Activated naive CD8-positive, alpha-beta T cell treated with anti-CD3 and anti-CD28 coated beads, Interleukin-2, amount 50 U/mL, for 16 hours (primary cell): ENCODE measurements at places on chromosomes 6 and 20.
A peak's percentile ranks its signal among the peaks of the same experiment; 100 is the strongest.

DNA sequence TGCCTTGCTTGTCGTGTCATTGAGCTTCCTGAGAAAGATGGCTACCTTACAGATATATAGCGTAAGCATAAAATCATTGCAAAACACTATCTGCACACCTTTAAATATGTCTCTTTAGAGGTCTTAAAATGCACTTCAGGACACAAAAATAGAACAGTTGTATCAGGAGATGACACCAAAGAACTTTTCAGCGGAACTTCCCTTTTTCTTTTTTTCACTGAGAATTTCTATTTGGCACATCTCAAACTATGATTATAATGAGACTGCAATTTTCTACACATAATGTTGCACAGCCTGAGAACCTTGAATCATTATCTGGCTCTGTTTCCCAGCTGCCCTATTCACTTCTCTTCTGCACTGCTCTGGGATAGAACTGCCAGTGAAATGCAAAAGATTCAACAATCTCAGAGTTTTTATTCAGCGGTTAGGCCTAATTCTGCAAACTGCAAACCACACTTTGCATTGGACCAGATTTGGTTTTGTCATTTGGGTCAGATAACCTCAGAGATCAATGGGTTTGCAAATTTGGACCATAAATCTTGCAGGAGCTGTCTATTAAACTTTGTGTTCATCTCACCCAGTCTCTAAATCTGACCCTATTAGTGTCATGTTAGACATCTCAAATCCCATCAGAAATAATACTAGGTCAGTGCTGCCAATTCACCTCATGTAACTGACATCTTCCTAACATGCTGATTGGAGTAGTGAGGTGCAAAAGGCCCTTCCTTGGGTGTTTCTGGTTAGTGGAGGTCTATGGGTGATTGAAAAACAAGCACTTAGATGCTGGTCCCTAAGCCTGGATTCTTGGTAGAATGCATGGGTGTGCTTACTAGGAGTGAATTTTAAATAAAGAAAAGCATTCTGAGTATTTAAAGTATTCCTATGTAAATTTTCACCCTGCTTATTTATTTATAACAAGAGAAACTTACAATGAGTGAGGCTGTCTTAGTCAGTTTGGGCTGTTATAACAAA lies 382.7 kb downstream of the UTRN start:
- DNase-seq, result no peak

DNA sequence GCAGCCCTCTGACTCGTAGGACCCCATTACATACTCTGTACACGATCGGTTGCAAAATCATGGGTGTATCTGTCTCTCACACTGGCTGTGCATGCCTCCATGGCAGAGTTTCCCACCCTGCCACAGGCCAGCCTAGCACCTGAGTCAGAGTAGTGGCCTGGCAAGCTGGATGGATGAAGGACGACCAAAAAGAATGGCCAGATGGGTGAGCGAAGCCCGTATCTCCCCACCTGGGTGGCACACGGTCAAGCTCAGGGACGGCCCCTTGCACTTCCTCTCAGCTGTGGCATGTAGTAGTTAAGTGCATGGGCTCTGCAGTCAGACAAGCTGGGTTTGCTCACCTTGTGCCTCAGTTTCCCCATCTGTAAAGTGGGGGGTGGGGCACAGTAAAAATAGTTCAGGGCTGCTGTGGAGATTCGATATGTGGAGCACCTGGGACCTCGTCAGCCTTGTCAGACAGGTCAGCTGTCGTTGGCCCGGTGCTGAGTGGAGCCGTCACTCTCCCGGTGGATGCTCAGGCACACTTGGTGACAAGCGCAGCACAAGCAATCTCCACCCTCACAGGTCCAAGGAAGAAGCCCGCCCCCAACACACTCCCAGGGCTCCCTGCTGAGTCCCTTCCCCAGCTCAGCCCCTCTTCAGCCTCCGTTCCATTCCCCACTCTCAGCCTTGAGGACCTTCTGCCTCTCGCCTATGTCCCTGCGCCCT lies 12.6 kb downstream of the CPNE5 start:
- DNase-seq, result no peak

GRCh38 chr6:169371344-169372127 lies 117.9 kb upstream of the THBS2 start:
- DNase-seq, result no peak

GRCh38 chr20:33531047-33531877 lies 41.4 kb downstream of the CBFA2T2 start:
- no peak for DNase-seq

GRCh38 chr6:94005835-94006234 lies 586.5 kb upstream of the EPHA7 start:
- DNase-seq, result no peak

- peak; percentile 60 for DNase-seq
These were observed 657 bp downstream of the ZHX3 start for GRCh38 chr20:41316602-41317545.

DNA sequence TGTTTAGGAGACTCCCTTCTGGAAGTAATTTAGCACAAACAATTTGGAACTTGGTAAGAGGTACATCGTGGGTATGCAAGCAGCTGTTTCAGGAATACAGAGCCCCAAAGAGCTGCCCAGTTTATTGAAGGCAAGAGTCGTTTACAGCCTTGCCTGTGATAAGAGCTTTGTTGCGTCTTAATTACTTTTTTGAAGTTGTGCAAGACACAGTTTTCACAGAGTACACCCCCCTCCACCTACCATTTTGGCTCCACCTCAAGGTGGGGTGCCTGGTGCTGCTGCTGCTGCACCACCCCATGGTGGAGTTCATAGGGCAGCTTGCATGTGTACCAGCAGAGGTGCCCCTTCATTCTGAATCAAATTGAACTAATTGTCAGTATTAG lies 296.1 kb downstream of the ZFAND3 start:
- DNase-seq, result no peak

- no peak for DNase-seq
These were observed at the start of gene TREML2 for GRCh38 chr6:41200901-41201763. Gene TREML2 (minus strand): TSS chr6:41201149. CDS start chr6:41201008, 141 bp downstream.

DNA sequence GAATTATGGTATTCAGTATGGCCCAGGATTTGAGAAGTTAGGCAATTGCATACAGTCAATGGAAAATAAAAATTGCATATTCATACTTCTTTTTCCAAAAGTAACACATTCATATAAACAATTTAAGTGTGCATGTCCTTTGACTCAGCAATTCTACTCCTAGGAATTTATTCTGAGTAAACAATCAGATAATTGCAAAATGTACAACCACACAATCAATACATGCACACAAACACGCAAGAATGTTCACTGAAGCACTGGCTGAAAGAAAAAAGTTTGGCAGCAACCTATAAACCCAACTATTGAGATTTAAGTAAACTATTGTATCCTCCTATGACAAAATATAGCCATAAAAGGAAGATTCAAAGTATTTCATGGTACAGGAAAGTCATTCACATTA lies 1.6 kb downstream of the CYP39A1 start:
- no peak for DNase-seq

DNA sequence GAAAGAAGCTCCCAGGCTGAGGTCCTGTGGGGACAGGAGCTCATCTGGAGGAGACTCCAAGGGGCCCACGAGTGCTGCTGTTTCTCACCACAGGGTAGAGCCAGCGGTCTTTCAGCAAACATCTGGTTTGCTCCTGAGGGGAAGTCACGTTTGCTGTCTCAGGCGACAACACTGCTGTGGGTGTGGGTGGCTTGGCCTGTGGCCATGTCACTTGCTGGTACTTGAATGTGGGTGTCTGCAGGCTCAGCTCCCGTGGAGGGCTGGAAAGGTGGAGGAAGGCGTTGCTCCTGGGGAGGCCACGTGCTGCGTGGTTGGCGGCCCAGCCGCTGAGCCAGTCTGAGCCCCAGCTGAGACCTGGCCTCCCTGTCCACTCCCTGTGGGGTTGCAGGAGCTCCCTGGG lies 52.8 kb upstream of the MPC1 start:
- DNase-seq, result no peak

DNA sequence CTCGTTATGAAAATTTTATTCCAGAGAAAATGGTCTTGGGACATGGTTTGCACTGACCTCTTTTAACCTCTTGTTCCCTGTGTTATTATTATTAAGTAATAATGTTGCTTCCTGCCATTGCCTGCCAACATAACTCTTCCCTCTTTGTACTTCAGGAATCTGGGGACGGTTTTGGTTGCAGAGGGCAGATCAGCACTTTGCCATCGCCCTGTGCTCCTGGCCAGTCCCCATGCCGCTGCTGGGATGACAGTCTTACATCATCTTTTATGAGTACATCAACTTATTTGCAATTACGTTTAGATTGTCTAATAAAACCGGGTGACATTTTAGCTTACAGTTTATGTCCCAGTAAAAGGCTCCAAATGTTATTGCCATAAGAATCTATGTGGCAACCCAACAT lies 157.2 kb downstream of the CDH26 start:
- no peak for DNase-seq

DNA sequence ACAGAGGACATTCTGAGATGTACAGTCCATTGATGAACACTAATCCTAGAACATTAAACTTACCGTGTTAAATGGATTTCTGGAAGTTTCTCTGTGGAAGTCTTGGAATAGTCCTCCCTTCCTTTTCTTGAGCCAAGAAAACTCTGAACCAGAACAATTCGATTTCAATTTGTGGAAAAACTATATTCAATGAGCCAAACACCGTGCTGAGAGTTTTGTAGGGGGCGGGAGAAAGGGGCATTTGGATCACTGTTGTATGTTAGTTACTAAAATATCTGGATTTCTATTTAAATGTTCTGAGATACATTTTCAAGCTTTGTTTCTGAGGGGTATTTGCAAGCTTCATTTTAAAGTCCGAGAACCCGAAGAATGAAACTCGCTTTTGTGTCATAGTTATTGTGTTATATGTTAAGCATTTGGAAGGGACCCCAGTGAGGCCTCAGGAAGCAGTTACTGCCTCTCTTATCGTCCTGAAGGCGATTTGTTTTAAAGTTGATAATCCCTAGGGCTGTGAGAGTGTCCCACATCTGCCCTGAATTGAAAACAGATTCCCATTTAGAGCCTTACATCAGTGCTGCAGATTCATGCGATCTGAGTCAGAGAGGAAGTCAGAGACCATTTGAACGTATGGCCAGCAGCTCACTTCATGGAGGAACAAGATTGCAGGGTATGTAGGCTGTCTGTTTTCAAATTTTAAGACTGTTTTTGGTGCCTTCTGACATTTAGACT lies 70.8 kb upstream of the SASH1 start:
- no peak for DNase-seq

GRCh38 chr6:80364149-80364548 lies 257.7 kb downstream of the BCKDHB start:
- DNase-seq, result no peak

DNA sequence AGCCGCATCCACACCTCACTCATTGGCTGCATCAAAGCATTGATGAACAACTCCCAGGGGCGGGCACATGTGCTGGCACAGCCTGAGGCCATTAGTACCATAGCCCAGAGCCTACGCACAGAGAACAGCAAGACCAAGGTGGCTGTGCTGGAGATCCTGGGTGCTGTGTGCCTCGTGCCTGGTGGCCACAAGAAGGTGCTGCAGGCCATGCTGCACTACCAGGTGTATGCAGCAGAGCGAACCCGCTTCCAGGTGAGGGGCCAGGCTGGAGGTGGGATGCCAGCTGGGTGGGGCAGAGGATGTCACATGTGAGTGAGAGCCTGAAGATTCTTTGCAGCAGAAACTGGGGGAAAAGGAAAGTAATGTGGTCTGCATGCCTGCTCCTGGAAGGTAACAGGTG lies 66.7 kb downstream of the MOCS1 start:
- no peak for DNase-seq

- DNase-seq, result peak; percentile 41
These were observed 6.9 kb upstream of the OSER1 start for GRCh38 chr20:44217342-44218092.

GRCh38 chr6:121800047-121800446 lies 364.6 kb downstream of the GJA1 start:
- DNase-seq, result no peak

DNA sequence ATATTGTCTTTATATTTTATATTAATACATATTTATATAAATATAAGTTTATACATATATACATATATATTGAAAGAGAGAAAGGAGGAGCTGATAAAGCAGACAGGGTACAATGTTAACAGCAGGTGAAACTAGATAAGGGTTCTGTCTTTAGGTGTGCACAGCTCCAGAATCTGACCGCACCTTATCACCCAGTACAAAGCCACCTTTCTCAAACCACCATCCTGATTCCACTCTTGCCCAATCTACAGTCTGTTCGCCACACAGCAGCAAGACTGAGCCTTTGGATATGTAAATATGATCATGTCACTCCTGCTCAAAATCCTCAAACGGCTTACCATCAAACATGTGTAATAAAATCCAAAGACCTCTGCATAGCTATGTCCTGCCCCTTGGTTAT lies 34.7 kb upstream of the ASCC3 start:
- no peak for DNase-seq

DNA sequence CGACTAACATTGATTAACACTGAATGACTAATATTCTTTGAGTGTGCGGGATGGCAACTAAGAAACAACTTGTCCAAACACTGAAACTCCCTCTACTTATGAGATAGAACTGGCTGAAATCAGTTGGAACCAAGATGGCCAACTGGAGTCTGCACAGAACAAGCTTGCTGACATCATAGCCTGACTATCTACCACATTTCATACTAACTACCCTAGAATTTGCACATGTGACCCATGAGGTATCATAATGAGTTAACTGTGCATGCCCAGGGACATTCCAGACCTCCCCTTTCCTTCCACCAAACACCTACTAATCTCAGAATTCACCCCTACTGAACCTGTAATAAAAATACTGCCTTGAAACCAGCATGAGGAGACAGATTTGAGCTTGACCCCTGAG lies 43.2 kb downstream of the PHIP start:
- no peak for DNase-seq
